Dermis blood vessel endothelial cell (primary cell): ENCODE measurements at places on chromosomes 7 and 10. TPM values are rescaled to one million over a fixed set of nuclear protein-coding genes. Genes with fewer than 3 reads are reported as not detected.
A peak's percentile ranks its signal among the peaks of the same experiment; 100 is the strongest.

SEPHS1 gene
- total RNA-seq, result 42.5 and 60.9 TPM in 2 replicates

EBF3 gene
- total RNA-seq, result 6.5 and 22.5 TPM in 2 replicates

SPDYE8 gene
- not detected in 2 replicates for total RNA-seq

IRF5 gene
- 0.09 and 0.17 TPM in 2 replicates for total RNA-seq

- no peak for DNase-seq
These were observed 31.5 kb downstream of the PIK3AP1 start for GRCh38 chr10:96688789-96689188.

GRCh38 chr10:116611153-116611545, 9.6 kb upstream of the PNLIPRP2 start:
- no peak for DNase-seq

GRCh38 chr7:27062946-27063345, 32.9 kb downstream of the HOXA1 start:
- no peak for DNase-seq

DNA sequence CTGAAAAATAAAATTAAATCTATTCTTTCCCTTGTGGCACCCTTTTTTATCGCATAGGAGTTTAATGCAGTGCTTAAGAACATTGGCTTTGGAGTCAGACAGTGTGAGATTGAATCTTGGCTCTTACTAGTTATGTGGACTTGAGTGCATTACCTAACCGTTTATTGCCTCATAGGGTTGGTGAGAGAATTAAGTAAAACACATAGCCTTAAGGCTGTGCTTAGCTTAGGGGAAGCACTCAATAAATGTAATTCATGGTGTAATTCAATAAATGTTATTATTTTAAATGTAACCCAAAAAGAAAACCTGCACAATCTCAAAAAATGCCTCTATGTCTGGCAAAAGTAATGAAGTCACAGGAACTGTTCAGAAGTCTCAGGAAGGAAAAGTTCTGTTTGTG, 2.7 kb downstream of the STK17A start:
- DNase-seq, result peak; percentile 57

DNA sequence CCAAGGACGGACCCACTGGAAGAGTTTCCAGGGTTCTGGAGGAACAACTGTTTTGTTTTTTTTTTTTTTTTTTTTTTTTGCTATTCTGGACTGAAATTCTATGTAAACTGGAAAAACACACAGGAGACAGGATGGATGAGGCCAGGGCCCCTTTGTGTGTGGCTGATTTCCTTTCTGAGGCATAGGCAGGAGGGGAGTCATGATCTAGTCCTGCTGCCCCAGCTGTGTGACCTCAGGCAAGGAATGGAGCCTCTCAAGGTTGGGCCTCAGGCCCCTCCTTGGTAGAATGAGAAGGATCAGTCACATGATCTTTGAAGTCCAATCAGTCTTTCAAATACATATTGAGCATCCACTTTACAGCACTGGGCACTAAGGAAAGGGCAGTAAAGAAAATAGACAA, 87.6 kb downstream of the SH3PXD2A start:
- DNase-seq, result peak; percentile 8

DNA sequence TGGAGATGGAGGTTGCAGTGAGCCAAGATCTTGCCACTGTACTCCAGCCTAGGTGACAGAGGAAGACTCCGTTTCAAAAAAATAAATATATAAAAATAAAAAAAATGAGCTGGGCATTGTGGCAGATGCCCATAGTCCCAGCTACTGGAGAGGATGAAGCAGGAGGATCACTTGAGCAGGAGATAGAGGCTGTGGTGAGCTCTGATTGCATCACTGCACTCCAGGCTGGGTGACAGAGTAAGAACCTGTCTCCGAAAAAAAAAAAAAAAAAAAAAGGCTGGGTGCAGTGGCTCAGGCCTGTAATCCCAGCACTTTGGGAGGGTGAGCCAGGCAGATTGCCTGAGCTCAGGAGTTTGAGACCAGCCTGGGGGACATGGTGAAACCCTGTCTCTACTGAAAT, 11.8 kb downstream of the ZNF487 start:
- no peak for DNase-seq
